CD4-positive, CD25-positive, alpha-beta regulatory T cell (primary cell): ENCODE measurements at places on chromosomes 2 and 18. TPM values are rescaled to one million over a fixed set of nuclear protein-coding genes. Genes with fewer than 3 reads are reported as not detected.

- DNase-seq: no peak
Measured at GRCh38 chr2:189261431-189261841, 81.9 kb upstream of the COL5A2 start.

GRCh38 chr2:62175728-62176127 lies 20.2 kb upstream of the B3GNT2 start:
- no peak for DNase-seq

- DNase-seq: no peak
Measured at GRCh38 chr2:198188982-198189381, 384.6 kb downstream of the PLCL1 start.

GRCh38 chr2:172667581-172668325 lies 67.9 kb upstream of the RAPGEF4 start:
- no peak for DNase-seq

DNA sequence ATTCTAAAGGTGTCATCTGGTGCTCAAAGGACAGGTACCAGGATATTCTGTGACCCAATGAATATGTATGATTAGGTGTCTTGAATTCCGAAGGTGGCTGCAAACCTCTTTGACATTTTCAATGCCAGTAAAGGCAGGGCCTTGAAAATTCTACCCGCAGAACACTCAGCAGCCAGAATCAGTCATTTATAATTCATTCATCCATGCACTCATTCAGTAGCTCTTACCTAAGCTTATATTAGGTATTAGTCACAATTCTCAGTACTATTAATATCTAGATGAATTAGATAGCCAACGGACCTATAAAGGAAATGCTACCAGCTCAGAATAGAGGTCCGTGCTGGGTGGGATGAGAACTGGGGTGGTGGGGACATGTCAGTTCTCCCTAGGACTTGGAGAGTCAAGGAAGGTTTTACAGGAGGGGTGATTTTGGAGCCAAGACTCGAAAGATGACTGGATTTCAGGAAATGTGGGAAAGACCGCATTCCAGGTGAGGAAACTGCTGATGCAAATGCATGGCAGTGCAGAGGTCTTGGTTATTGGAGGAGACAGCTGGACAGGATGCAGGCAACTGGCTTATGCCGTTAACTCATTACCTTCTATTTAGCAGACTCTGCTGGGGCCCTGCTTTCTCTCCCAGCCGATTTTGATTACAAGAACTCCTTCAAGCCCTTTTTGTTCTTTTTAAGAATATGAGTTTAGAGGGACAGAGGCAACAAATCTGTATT lies 7.2 kb downstream of the TRIB2 start:
- no peak for DNase-seq

DNA sequence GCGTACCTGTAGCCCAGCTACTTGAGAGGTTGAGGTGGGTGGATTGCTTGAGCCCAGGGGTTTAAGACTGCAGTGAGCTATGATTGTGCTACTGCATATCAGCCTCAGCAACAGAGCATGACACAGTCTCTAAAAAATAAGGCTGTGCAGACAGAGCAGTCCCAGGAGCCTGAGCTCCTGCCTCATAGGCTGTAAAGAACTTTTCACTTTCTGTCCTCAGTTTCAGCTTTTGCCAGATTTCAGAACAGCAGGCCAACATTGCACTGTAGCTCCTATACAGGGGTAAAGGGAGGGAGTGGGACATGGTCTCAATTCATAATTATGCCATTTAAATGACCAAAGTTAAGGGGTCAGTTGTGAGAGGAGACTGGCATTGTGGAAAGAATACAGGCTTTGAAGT lies 150.6 kb downstream of the GALNT1 start:
- DNase-seq: no peak

DNA sequence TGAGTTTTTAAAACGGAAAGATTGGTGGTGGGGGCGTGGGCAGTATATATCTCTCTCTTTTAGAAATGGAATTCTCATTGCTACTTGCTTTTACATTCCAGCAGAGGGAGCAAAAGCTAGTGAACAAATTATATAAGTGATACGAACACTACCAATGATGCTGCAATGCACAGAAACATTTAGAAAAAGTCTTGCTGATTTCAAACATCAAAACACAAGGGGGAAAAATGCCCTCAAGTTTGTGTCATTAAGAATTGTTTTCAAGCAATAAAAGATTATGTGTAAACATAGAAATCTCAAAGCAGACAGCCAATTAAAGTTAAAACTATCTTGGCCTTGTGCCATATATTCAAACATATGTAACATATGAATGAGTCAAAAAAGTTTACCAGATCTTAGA lies 296.3 kb upstream of the KCNJ3 start:
- peak; percentile 2 for DNase-seq

DNA sequence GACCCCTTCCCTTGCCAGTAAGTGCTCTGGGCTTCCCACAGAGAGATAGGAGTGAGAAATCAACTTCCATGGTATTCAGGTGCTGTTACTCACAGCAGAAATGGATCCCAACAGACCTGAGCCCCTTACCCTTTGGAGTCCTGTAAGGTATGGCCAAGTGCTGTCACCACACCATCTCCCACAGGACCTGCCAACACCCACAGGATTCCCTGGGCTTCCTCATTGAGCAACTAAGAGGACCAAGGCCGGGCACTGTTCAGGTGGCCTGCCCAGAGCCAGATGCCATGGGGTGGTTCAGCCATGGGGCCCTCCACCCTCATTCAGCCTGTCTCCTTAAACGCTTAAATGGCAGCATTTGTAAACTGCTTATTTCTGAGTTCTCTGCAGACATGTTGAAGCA lies 166.2 kb downstream of the TRIM43 start:
- no peak for DNase-seq

DNA sequence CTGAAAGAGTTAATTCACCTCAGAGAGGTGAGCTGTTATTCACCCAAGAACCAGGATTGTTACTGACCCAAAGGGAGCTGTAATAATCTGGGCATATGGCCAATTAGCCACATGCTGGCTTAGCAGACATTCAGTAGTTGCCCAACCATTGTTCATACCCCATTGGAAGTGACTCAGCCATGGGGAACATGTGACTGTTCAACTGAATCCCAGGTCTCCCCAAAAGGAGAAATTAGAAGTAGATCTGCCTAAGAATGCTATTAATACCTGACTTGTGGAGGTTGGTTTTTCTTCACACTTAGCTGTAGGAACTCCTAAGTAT lies 272.6 kb upstream of the UBE2E3 start:
- no peak for DNase-seq

DNA sequence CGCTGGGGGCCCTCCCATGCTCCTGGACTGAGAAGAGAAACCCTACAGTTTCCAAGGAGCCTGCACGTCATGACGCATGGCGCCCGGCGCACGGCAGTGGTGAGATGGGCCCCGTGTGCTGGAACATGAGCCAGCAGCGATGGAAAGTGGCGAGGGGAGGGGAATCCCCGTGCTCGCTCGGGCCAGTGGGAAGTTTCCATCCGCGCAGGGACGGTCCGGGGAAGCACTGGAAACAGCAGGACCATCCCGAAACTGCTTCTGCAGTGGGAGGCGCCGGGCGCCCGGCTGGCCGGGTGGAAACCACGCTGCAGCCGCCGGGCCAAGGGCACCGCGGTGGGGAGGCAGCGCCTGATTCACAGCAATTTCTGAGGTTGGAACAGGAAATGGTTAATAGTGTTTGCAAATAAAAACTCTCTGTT lies 4.9 kb upstream of the PDCD1 start:
- no peak for DNase-seq

GRCh38 chr2:211364911-211365310 lies 808.5 kb downstream of the CPS1 start:
- no peak for DNase-seq

- peak; percentile 70 for DNase-seq
Measured at GRCh38 chr2:97761192-97761591, 47.8 kb downstream of the ZAP70 start.

DNA sequence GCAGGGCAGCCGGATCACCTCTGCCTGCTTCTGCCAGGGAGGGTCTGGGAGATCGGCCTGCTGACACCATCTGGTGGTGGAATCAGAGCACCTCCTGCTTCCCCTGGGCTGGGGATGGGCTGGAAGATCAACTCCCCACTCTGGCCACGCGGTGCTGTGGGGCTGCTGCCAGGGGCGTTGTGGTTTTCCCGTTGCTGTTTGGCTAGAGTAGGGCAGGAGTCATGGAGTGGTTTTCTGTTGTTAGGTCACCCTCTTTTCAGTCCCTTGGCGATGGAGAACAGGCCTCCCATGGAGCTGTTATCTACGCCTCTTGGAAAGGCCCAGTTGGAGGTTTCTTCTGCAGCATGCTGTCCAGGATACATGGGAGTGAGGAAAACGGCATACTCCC lies 15.2 kb downstream of the BCL2L11 start:
- DNase-seq: no peak

GRCh38 chr18:32337821-32338220 lies 132.9 kb downstream of the GAREM1 start:
- DNase-seq: no peak

- DNase-seq: peak; percentile 24
Measured at GRCh38 chr2:129936334-129936934, 43.0 kb upstream of the RAB6C start.

GRCh38 chr2:73944714-73945113 lies 18.0 kb downstream of the DGUOK start:
- DNase-seq: no peak

DNA sequence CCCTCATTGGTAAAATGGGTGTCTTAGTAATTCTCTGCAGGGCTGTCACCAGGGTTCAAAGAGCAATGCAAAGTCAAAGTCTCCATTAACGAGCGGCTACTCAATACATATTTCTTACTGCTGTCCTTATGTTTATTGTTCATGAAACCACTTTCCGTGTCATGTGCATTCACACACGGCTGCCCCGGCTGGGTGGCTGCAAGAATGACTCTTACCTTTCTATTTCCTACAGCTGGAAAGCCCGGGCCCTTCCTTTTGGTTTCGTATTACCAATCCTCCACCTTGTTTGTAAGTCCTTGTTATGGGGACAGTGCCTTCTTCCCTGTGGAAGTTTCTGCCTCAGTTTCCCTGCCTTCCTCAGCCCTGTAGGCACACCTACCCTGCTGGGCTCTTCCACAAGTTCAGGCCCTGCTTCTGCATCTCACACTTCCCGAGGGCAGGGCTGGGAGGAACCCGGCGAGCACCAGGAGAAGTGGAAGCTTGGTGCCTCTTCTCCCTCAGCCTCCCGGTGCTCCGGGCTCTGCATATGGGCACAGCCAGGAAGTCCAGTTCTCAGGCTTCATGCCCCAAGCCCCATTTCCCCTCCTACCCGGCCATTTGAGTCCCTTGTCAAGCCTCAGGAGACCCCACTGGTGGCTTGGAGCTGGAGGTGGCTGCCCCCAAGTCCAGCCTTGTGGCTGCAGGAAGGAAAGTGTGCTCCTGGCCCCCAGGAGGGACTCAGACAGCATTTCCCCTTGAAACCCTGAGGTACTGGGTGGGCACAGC lies 18.7 kb upstream of the ACKR3 start:
- DNase-seq: peak; percentile 61

GRCh38 chr2:143828763-143829537 lies 691.0 kb downstream of the ZEB2 start:
- no peak for DNase-seq

- DNase-seq: no peak
Measured at GRCh38 chr2:58064086-58064485, 17.5 kb downstream of the VRK2 start.

- DNase-seq: no peak
Measured at GRCh38 chr2:238726670-238727584, 121.0 kb upstream of the TWIST2 start.

GRCh38 chr2:36493306-36493705 lies 104.7 kb downstream of the FEZ2 start:
- no peak for DNase-seq

- DNase-seq: peak; percentile 3
Measured at GRCh38 chr2:182868054-182868796, 1.8 kb upstream of the FRZB start.

- no peak for DNase-seq
Measured at GRCh38 chr2:203535784-203536585, 884 bp upstream of the RAPH1 start.

- DNase-seq: no peak
Measured at GRCh38 chr18:49137093-49137492, 186.3 kb upstream of the SMAD7 start.

DNA sequence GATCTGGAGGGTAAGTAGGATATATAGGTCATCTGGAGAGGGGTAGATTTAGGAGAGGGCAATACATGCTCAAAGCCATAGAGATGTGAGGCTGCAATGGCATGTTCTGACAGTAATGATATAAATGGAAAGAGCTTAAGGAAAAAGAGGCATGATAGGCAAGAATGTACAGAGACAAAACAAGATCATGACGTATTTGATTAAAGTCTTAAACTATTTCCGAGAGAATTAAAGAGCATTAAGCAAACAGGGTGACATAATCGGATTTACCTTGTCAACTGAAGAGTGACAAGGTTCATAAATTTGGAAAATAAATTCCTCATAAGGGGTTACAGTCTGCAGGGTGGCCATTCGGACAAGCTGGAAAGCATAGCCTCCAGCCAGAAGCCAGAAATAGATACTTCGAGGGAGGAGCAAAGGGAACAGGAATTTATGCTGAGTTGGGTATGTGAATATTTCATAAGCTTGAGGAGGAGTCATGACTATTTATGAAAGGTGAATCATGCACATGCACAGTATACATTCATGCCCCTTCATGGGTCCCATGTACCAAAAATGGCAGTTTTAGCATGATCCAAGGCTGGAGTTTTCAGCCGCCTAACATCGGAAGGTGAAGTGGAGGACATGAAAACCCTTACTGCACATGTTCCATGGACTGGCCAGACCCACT lies 396.2 kb upstream of the VWC2L start:
- DNase-seq: no peak

- DNase-seq: no peak
Measured at GRCh38 chr18:9193031-9193430, 56.5 kb downstream of the ANKRD12 start.

GRCh38 chr2:237279012-237279768 lies 134.8 kb downstream of the COL6A3 start:
- no peak for DNase-seq

- peak; percentile 46 for DNase-seq
Measured at GRCh38 chr2:15313657-15314056, 247.5 kb downstream of the NBAS start.

FOXI3 gene
- not detected for total RNA-seq

RGPD4 gene
- not detected for total RNA-seq

CMPK2 gene
- 7.4 TPM for total RNA-seq

SIX3 gene
- not detected for total RNA-seq

HADHB gene
- 58.9 TPM for total RNA-seq

CD302 gene
- 2.4 TPM for total RNA-seq

GRHL1 gene
- 1.8 TPM for total RNA-seq

MOGAT1 gene
- not detected for total RNA-seq

ATOH8 gene
- not detected for total RNA-seq

ANKRD30B gene
- total RNA-seq: not detected

PLCL1 gene
- total RNA-seq: 37.8 TPM

CCNYL1 gene
- total RNA-seq: 13.1 TPM

FRZB gene
- not detected for total RNA-seq

TACR1 gene
- not detected for total RNA-seq

PRR30 gene
- not detected for total RNA-seq

TFCP2L1 gene
- 0.05 TPM for total RNA-seq

ACVR1C gene
- total RNA-seq: 1.1 TPM

TXNDC2 gene
- not detected for total RNA-seq

MEIS1 gene
- 3.6 TPM for total RNA-seq

TYMS gene
- total RNA-seq: 7.3 TPM

NEU4 gene
- total RNA-seq: 3.8 TPM

FABP1 gene
- total RNA-seq: not detected
